ENCODE measurements at places on chromosomes 7 and 10. TPM values are rescaled to one million over a fixed set of nuclear protein-coding genes. Genes with fewer than 3 reads are reported as not detected.

Gene NEUROD6
- not detected for total RNA-seq

Gene NUTM2A
- total RNA-seq: 1.3 TPM

Gene PDIA4
- 189 TPM for total RNA-seq

Gene GJD4
- total RNA-seq: not detected

Gene FOXP2
- not detected for total RNA-seq

Gene BTAF1
- 38.4 TPM for total RNA-seq

Gene CDK14
- total RNA-seq: 21.5 TPM

Gene ZNF853
- total RNA-seq: 0.21 TPM

Gene GSTO2
- total RNA-seq: 38.6 TPM

Gene ERVW-1
- not detected for total RNA-seq

Gene AMZ1
- 0.50 TPM for total RNA-seq

Gene SCIN
- total RNA-seq: not detected

Gene TCAF2
- 0.33 TPM for total RNA-seq

Gene OIT3
- total RNA-seq: 0.17 TPM

Gene ADIRF
- total RNA-seq: 57.0 TPM

Gene IL15RA
- total RNA-seq: 2.2 TPM

Gene ZNF467
- 0.17 TPM for total RNA-seq

Gene PTN
- 4.3 TPM for total RNA-seq

Gene TECPR1
- 13.2 TPM for total RNA-seq

Gene FIS1
- 106 TPM for total RNA-seq

Gene KCNH2
- not detected for total RNA-seq

Gene BMPER
- total RNA-seq: not detected

Gene EN2
- total RNA-seq: 0.43 TPM

Gene CCDC136
- 1.5 TPM for total RNA-seq

Gene ITGA8
- total RNA-seq: 0.17 TPM

Gene SPAG6
- not detected for total RNA-seq

Gene PNLIPRP2
- not detected for total RNA-seq
